ENCODE measurements at places on chromosomes 5 and 9.

DNA sequence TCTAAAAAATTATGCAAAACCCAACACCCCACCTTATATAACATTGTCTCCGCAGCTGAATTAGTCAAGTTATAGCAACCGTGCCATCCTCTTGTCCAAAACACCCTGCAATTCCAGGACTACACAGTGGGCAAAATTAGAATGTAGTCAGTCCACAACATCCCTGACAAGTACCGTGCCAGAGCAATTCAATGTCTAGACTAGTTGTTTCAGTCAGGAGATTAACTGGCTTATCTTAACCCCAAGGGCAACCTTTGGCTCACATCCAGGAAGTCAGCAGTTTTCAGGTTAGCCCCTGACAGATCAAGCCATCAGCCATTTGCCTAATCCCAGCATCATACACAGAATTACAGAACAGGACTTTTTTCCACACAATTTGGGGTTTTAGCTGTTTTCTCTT is 240.8 kb upstream of the TMEM161B start:
- no peak for DNase-seq

GRCh38 chr9:116654059-116654355 is 33.1 kb upstream of the TRIM32 start:
- DNase-seq, result no peak

DNA sequence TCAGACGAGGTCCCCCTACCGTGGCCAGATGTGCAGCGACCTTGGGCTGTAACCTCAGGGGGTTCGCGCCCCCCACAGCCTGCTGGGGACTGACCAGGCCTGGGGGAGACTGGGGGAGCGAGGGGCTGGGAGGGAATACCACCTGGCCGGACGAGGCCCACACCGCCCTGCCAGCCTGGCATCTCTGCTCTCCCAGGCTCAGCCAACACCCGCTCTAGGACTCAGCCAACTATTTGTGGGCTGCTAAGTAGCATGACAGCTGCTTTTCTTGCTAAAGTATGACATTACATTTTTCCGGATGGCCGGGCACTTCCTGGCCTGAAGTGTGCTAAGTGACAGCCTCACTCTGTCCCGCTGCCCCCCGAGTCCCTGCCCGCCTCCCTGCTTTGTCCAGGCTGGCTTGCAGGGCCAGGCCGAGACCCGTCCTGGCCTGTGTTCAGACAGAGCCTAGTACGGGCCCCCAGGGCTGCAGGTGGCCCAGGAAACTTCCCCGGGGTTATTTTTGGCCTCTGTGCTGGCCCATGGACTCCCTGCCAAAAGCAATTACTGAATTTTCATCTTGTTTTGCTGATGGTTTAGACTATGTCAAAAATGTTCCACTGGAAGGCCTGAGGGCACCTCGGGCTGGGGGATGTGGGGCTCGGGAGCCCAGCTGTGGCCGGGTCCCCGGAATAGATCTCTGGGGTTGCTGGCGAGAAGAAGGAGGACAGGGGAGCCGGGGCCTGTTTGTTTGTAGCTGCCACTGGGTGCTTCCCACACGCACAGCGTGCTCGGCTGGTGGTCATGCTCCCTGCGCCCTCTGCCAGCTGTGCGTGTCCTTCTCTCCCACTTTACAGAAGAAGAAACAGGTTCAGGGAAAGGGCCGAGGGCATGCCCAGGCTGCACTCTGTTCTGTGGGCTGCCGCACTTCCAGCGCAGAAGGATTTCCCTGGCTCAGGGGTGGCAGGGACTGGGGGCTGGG is 13.4 kb upstream of the SLC2A6 start:
- DNase-seq, result no peak

- DNase-seq, result no peak
These were observed 564 bp upstream of the AIF1L start for GRCh38 chr9:131095666-131096268.

- no peak for DNase-seq
These were observed 323.4 kb downstream of the CSNK1G3 start for GRCh38 chr5:123835421-123835820.

- DNase-seq, result no peak
These were observed 19.4 kb downstream of the ADAMTS16 start for GRCh38 chr5:5159282-5160103.

DNA sequence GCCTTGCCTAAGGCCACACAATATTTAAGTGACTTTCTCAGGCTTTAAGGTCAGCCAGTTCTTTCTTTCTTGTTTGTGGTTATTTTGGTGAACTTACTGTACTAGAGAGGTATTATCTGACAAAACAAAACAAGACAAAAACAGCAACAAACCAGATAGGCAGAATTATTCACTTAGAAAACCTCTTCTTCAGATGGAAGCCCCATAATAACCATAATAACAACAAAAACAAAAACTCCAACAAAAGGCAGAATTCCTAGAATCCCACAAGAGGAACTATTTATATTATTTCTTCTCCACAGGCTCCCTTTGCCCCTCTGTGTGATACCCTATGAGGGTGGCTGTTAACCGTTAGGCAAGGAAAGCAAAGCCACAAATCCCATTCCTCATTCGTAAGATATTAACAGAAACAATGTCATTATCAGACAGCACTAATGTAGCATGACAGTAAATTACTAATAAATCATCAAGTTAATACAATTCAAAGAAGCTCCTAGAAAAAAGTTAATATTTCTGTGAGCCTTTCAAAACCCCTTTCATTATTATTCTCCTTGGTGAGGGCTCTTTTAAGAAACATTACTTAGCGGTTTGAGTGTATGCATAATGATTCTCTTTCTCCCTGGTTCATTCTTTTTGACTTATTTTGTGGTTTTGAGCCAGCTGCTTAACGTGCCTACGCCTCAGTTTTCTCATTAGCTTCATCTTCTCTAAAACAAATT is 274.9 kb downstream of the EFNA5 start:
- DNase-seq, result no peak
